Lung (tissue), 17 donors: ENCODE measurements at places on chromosomes 6 and 20.

DNA sequence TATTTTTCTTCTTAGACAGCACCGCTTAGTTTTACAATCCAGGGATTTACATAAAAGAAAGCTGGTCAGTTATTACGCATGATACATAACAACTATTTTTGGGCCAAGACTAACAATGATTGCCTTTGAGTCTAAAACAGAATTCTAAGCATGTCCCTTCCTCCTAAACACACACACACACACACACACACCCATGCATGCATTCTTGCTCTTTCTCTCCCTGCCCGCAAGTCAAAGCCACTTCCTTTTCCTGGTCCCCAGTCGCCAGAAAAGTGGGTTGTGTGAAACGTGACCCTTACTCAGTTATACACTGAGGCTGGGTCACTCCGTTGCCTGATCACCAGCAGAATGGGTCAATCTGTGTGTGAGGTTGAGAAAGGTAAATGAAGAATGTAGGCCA is 31.4 kb downstream of the FYN start:
- no peaks in the 10 kb centered on the region for H3K36me3 ChIP-seq
- H3K27me3 ChIP-seq, result no peaks in the 10 kb centered on the region
- no peak overlapping the region for H3K27ac ChIP-seq
- DNase-seq, result peak; percentile 58

- peak; percentile 99 for DNase-seq
- H3K27me3 ChIP-seq, result no peaks in the 10 kb centered on the region
- no peak overlapping the region for H3K4me3 ChIP-seq
- H3K4me1 ChIP-seq, result peaks cover 25% of the 10 kb centered on the region
- peak overlapping the region; percentile 74 for H3K27ac ChIP-seq
- no peaks in the 10 kb centered on the region for H3K36me3 ChIP-seq
These were observed 53.4 kb downstream of the TRAF3IP2 start for GRCh38 chr6:111552241-111552744.

DNA sequence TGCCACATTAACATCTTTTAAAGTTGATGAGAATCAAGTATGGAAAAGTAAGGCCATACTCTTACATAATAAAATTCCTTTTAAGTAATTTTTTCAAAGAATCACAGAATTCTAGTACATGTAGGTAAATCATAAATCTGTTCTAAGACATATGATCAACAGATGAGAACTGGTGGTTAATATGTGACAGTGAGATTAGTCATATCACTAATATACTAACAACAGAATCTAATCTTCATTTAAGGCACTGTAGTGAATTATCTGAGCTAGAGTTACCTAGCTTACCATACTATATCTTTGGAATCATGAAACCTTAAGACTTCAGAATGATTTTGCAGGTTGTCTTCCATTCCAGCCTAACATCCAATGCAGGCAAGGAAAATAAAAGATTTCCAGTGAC is 11.6 kb downstream of the PLN start:
- H3K27ac ChIP-seq, result no peak overlapping the region
- no peaks in the 10 kb centered on the region for H3K27me3 ChIP-seq
- H3K4me1 ChIP-seq, result no peaks in the 10 kb centered on the region
- no peak overlapping the region for H3K4me3 ChIP-seq
- DNase-seq, result no peak

- H3K36me3 ChIP-seq, result no peaks in the 10 kb centered on the region
- H3K27ac ChIP-seq, result peak overlapping the region; percentile 80
- peak; percentile 82 for DNase-seq
- H3K4me1 ChIP-seq, result peaks cover 7% of the 10 kb centered on the region
These were observed 8.0 kb upstream of the IER3 start for GRCh38 chr6:30752157-30752927.

DNA sequence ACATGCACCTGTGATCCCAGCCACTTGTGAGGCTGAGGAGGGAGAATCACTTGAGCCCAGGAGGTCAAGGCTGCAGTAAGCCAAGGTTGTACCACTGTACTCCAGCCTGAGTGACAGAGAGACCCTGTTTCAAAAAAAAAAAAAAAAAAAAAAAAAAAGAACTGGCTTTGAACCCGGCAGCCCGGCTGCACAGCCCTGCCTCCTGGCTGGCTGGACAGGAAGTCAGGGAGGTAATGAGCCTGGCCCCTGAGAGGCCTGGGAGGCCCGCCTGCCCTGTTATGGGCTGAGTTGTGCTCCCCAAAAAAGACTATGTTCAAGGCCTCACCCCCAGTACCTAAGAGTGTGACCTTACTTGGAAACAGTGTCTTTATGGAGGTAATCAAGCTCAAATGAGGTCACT is 65.6 kb downstream of the ABHD12 start:
- H3K36me3 ChIP-seq, result peaks cover 11% of the 10 kb centered on the region
- no peaks in the 10 kb centered on the region for H3K4me1 ChIP-seq

GRCh38 chr20:50744143-50744792 is 12.9 kb downstream of the PARD6B start:
- peak; percentile 59 for DNase-seq
- H3K27me3 ChIP-seq, result no peaks in the 10 kb centered on the region
- H3K27ac ChIP-seq, result peak overlapping the region; percentile 81
- no peaks in the 10 kb centered on the region for H3K36me3 ChIP-seq
- H3K4me3 ChIP-seq, result no peak overlapping the region

- DNase-seq, result no peak
- peaks cover 11% of the 10 kb centered on the region for H3K36me3 ChIP-seq
- H3K27ac ChIP-seq, result peak overlapping the region; percentile 54
- H3K27me3 ChIP-seq, result no peaks in the 10 kb centered on the region
These were observed 8.0 kb downstream of the PXDC1 start for GRCh38 chr6:3743541-3743940.

DNA sequence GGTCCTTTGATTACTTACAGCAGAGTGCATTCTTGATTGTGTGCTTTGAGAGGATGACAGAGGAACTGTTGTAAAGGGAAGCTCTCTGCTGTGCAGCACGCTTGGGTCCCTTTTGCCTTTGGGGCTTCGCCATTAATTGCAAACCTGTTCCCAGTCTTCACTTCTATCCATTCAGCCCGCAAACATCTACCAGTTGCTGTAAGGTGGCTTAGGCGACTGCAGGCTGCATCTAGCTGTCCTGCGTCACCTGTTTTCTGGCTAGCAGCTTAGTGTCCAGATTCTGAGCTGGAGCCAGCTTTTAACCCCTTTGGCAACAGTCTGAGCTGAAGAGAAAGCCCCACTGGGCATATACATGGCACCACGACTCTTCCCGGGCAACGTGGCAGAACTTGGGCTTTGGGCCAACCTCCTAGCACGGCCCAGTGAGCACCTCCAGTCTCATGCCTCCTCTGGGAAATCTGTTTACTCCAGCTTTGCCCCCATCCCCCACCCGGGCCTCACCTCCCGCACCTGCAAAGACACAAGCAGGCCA is 2.5 kb upstream of the FASTKD5 start:
- DNase-seq, result no peak
- no peak overlapping the region for H3K4me3 ChIP-seq
- no peaks in the 10 kb centered on the region for H3K36me3 ChIP-seq
- H3K27me3 ChIP-seq, result no peaks in the 10 kb centered on the region
- no peak overlapping the region for H3K27ac ChIP-seq
- H3K4me1 ChIP-seq, result peaks cover 14% of the 10 kb centered on the region

GRCh38 chr6:142489722-142490610 is 188.2 kb downstream of the ADGRG6 start:
- H3K27me3 ChIP-seq, result no peaks in the 10 kb centered on the region
- no peaks in the 10 kb centered on the region for H3K36me3 ChIP-seq
- H3K27ac ChIP-seq, result no peak overlapping the region
- H3K4me3 ChIP-seq, result no peak overlapping the region
- H3K4me1 ChIP-seq, result no peaks in the 10 kb centered on the region
- no peak for DNase-seq

GRCh38 chr20:10823585-10823984 is 149.8 kb upstream of the JAG1 start:
- H3K27me3 ChIP-seq, result no peaks in the 10 kb centered on the region
- no peaks in the 10 kb centered on the region for H3K36me3 ChIP-seq
- no peak for DNase-seq
- no peak overlapping the region for H3K27ac ChIP-seq

DNA sequence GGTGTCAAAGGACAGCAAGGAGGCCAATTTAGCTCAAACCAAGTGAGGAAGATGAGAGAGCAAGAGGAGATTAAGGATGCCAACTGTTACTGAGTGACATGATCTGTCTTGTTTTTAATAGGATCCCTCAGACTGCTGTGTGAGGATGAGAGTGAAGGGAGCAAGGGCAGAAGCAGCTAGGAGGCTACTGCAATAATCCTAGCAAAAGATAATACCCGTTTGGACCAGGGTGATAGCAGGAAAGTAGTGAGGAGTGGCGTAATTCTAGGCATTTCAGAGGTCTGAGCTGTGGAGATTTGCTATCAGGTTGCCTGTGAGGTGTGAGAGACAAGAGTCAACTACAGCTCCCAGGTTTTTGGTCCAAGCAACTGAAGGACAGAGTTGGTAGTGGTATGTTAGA is 14.7 kb downstream of the UBE2V1 start:
- H3K27me3 ChIP-seq, result no peaks in the 10 kb centered on the region
- DNase-seq, result no peak
- no peak overlapping the region for H3K27ac ChIP-seq
- peaks cover 9% of the 10 kb centered on the region for H3K4me1 ChIP-seq

GRCh38 chr6:105014448-105014847 is 57.5 kb downstream of the LIN28B start:
- no peak overlapping the region for H3K4me3 ChIP-seq
- H3K27me3 ChIP-seq, result no peaks in the 10 kb centered on the region
- H3K4me1 ChIP-seq, result no peaks in the 10 kb centered on the region
